A172 (cell line): ENCODE measurements at places on chromosomes 1 and 21. TPM values are rescaled to one million over a fixed set of nuclear protein-coding genes. Genes with fewer than 3 reads are reported as not detected.

DNA sequence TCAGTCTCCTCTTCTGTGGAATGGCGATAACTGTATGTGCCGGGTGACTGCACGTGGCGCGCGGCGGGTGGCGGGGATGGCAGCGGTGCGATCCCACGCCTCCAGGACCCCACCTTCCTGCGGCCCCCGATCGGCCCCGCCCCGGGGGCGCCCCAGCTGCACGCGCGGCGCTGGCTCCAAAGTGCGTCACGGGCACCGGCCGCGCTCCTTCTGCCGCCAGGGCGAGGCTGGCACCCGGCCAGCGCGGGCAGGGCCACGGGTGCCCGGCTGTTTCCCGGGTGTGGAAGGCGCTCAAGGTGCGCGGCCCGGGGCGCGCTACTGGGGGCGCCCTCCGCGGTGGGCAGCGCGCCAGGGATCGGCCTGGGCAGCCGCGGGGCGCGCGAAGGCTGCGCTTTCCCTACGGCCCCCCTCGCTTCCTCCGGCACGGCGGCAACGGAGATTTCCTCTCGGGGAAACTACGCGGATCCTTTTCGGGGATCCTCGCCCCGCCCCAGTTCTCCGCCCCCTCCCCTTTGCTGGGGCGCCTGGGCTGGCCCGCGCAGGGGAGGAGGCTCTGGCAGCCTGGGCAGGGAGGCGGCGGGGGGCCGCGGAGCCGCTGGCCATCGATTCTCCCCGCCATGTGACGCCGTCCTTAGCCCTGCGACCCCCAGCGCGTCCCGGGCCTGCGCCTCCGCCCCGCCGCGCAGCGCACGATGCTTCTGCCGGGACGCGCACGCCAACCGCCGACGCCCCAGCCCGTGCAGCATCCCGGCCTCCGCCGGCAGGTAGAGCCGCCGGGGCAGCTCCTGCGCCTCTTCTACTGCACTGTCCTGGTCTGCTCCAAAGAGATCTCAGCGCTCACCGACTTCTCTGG, at the start of gene EVA1C:
Gene EVA1C, plus strand, starts transcription at position 545 of the 853 bp plus-strand sequence. Its CDS starts 148 bp downstream, at position 693.
- DNase-seq = no peak

- DNase-seq = no peak
These were observed 50.7 kb downstream of the ZNF684 start for GRCh38 chr1:40582116-40582515.

DNA sequence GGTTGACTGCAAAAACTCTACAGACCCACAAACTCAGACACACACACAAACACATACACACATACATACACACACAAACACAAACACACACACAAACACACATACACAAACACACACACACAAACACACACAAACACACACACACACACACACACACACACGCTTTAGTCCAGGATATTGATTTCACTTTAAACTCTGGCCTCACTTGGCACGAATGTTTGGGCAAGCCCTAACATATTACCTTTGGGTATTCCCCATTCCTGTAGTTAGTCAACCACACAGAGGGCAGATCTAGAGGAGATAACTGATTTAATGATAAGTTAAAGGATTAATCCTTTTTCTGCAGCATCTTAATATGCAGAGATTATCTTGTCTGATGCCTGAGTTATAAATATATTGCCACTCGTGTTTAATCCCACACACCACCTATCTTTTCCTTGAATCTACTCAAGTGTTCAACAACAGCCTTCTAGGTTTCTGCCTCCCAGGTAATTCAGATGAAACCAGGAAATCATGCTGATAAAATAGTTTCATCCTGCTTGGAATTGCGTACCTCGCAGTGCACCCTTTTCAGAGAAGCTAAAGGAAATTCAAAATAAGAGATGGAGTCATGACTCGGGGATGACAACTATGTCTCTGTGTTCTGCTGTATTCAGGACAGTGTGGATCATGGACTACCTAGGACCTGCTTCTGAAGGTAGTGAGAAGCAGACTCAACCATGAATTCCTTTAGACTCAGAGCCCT, 14.5 kb upstream of the RUNX1 start:
- DNase-seq = no peak

GRCh38 chr1:183195142-183195574, 9.1 kb downstream of the LAMC2 start:
- peak; percentile 65 for DNase-seq

GRCh38 chr1:63668298-63668697, 75.1 kb downstream of the PGM1 start:
- peak; percentile 9 for DNase-seq

C2CD2 gene
- total RNA-seq = 19.7 and 31.4 TPM in 2 replicates

FMOD gene
- total RNA-seq = not detected in 2 replicates

GRCh38 chr1:1024771-1025699, 5.1 kb downstream of the AGRN start:
- peak; percentile 70 for DNase-seq

TRAF5 gene
- total RNA-seq = 9.4 and 9.5 TPM in 2 replicates

- no peak for DNase-seq
These were observed 32.9 kb upstream of the RIPK4 start for GRCh38 chr21:41799763-41800162.

- DNase-seq = no peak
These were observed 299.7 kb downstream of the GRIK1 start for GRCh38 chr21:29640080-29640508.

DNA sequence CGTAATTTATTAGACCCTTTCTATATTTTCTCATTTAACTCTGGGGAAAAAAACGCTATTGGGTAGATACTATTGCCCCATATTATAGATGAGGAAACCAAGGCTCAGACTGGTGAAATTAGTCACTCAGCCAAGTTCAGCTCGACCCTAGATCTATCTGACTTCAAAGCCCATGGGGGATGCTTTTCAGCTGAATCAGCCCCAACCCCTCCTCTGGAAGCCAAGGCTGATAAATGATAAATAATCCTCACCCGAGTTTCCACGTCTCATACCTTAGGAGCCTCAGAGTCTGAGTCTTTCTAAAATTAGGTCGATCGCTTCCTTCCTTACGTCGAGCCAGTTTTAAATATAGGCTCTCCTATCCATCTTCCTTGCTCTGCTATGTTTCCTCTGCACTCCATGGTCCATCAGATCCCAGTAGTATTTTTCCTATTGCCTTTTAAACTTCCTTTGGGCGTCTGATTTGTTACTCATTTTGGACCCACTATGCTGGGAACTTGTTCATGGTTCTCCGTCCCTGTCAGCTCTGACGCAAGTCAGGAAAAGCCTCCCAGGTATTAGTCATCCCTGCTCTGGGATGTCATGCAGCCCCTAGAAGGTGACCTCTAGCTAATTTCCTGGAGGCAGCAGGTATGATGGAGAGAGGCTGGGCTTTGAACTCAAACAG, 122.8 kb downstream of the PLPP3 start:
- peak; percentile 63 for DNase-seq

- no peak for DNase-seq
These were observed 55.2 kb downstream of the KIAA0040 start for GRCh38 chr1:175137369-175137768.

GRCh38 chr1:244084763-244085162, 33.7 kb downstream of the ZBTB18 start:
- DNase-seq = no peak

SPATA6 gene
- total RNA-seq = 0.55 and 1.2 TPM in 2 replicates

CRYBG2 gene
- 0.02 and 0.17 TPM in 2 replicates for total RNA-seq

DNA sequence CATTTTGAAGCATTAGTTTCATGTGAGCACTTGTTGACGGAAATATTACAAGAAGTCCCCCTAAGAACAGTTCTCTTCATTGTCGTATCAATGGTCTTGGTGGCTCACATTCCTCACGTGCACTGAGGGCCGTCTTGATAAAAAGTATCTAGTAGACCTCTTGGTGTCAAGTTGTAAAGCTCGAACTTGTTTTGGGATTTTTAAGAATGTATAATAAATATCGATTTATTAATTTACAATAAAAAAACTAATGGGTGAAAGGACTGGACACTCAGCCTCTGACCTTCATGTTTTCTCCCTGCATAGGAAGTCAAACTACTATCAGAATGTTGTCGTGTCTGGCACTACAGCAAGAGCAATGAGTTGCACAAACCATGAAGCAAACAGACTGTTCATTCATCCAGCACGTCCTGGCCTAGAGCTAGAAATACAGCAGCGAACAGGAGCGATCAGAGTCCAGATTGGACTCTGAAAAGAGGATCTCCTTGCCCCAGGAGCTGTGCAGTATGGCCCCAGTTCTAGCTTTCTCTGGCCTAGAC, 319.2 kb downstream of the SMYD3 start:
- no peak for DNase-seq

MASP2 gene
- total RNA-seq = 0.43 TPM in 1 of 2 replicates, not detected in the other

LEFTY1 gene
- not detected in 2 replicates for total RNA-seq

DNA sequence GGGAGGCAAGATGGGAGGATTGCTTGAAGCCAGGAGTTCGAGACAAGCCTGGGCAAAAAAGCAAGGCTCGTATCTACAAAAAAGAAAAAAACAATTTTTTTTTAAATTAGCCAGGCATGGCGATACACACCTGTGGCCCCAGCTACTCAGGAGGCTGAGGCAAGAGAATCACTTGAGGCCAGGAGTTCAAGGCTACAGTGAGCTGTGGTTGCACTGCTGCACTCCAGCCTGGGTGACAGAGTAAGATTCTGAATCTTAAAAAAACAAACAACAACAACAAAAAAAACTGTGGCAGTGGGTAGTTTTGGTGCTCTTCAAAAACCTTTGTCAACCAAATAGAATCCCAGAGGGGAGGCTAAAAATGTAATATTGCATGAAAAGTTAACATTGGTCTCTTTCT, 734 bp downstream of the PTPN22 start:
- no peak for DNase-seq

GRCh38 chr1:207093944-207094343, 5.3 kb downstream of the C4BPB start:
- DNase-seq = no peak

JAM2 gene
- 3.7 and 4.2 TPM in 2 replicates for total RNA-seq

GRCh38 chr1:58288624-58289142, 257.8 kb downstream of the OMA1 start:
- DNase-seq = no peak

CELA3A gene
- total RNA-seq = not detected in 2 replicates

- no peak for DNase-seq
These were observed 55.9 kb downstream of the TOR3A start for GRCh38 chr1:179137617-179138255.

DNA sequence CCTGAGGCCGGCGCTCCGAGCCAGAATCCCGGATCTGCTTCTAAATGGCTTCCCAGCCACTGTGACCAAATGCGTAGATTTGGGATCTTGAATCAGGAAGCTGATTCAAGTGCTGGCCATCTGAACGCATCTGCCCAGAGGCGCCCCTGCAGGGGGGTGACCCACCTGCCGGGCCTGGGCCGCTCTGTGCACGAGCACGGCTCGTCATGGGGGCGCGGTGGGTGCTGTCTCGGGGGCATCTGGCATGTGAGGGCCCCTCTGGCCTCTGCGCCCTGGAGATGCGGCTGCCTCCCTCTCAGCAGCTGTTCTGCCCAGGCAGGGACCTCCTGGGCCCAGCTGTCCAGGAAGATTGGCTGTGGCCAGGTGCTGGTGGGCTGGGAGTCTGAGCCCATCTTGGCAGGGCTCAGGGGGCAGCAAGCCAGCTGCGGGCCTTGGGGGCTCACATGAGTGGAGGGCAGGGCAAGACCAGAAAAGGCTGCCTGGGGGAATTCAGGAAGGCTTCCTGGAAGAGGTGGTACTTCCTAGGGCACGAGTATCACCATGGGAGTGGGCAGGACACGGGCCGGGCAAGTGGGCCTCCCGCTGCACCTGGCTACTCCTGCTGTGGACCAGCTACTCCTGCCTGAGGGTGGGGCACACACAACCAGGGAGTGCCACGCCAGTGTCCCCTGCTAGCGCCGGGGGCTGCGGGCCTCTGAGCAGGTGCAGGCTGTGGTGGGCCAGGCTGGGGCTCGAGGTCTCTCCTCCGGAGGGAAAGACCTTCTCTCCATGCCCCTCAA, 25.1 kb downstream of the PLCH2 start:
- DNase-seq = no peak

GPR161 gene
- total RNA-seq = 26.0 and 26.1 TPM in 2 replicates

GRCh38 chr1:109482791-109483671, 674 bp upstream of the ATXN7L2 start:
- no peak for DNase-seq

GRCh38 chr1:116545359-116545705, 25.5 kb downstream of the CD58 start:
- no peak for DNase-seq

ANGPTL3 gene
- not detected in 2 replicates for total RNA-seq

PADI1 gene
- total RNA-seq = 1.7 and 3.5 TPM in 2 replicates

DNA sequence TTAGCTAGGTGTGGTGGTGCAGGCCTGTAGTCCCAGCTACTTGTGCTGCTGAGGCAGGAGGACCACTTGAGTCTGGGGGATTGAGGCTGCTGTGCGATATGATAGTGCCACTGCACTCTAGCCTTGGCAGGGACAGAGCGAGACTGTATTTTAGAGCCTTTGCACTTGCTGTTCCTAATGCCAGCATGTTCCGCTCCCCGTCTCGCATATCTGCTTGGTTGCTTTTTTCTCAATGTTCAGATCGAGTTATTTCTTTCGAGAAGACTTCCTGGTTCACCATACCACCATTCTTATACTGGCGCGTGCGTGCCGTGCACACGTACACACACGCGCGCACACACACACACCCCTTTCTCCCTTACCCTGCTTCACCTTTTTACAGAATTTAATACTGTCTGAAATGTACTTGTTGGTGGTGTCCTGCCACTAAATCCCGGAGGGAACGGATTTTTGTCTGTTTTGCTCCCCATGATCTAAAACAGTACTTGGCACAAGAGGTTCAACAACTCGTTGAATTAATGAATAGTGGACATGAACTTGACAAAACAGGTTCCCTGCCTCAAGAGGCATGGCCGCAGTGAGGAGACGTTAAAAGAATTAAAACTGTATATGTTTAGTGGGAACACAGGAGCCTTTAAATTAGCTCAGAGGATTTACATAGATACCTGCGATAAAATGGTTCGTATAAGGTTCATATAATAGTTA, 1.1 kb upstream of the RPRD2 start:
- no peak for DNase-seq

DNA sequence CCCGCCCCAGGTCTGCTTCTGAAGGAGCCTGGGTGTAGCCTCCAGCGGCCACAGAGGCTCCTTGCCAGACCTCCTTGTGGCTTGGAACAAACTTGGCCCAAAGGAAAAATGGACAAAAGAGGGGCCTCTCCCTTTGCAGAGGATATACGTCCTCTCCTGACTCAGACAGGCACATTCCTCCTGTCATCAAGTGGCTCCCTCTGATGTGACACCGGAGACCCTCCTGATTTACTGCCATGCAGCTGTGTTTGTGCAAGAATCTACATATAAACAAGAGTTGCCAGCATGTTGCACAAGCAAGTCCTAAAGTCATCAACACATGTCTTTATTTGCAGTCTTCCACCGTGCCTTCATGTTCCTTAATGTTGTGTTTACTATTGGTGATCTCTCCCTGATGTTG, 54.1 kb upstream of the F3 start:
- no peak for DNase-seq

DNA sequence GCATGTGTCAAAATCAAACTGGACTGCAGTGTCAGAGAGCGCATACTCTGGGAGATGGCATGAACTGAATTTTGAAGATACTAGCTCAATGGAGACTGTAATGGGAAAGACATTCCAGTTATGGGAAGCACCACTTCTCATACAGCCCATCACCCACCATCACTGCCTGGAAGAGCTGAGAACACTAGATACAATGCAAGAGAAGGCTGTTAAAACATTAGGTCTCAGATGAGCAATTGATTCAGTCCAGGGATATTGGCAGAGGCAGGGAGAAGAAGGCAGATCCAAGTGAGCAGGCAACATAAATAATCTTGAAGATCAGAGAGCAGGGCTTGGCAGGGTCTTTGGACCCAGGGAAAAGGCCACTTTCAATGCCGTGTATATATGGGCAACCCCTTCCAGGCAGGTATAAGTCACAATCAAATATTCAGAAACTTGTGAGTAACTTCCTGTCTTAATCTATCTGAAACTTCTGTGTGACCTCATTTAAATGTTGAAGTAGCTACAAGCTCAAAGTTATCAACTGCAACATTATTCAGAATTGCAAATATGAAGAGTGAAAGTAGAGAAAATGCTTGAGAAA, 290.3 kb upstream of the SGIP1 start:
- no peak for DNase-seq

- DNase-seq = no peak
These were observed 50.6 kb upstream of the BACH1 start for GRCh38 chr21:29248124-29248523.
